Myocyte (in vitro differentiated cells): ENCODE measurements at places on chromosomes 1 and 21. TPM values are rescaled to one million over a fixed set of nuclear protein-coding genes. Genes with fewer than 3 reads are reported as not detected.

Gene COL8A2
- total RNA-seq: 3.2 and 3.9 TPM in 2 replicates

DNA sequence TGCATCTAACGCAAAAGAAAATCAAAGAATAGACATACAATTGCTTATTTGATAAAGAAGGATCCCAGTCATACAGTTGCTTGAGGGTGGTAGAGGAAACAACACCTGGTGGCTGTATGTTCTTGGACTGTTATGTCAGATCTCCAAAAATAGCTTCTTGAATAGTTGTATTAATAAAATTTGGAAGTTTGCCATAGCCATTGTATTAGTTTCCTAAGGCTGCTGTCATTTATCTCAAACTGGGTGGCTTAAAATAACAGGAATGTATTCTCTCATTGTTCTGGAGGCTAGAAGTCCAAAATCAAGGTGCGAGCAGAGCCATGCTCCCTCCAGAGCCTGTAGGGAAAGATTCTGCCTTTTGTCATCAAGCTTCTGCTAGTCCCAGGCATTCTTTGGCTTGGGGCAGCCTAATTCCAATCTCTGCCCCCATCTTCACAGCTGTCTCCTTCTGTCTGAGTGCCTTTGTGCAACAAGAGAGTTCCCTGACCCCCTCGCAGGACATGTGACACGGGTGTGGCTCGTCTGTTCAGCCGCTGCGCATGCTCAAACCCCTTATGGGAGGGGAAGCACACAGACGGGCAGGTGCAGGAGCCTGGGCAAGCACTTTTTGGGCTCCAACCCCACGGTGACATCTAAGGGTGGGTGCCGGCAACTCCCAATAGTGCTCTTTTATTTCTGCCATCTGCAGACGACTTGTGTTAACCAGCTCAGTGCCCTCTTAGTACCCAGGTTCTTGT lies 21.7 kb upstream of the GRIK1 start:
- DNase-seq: peak; percentile 6

DNA sequence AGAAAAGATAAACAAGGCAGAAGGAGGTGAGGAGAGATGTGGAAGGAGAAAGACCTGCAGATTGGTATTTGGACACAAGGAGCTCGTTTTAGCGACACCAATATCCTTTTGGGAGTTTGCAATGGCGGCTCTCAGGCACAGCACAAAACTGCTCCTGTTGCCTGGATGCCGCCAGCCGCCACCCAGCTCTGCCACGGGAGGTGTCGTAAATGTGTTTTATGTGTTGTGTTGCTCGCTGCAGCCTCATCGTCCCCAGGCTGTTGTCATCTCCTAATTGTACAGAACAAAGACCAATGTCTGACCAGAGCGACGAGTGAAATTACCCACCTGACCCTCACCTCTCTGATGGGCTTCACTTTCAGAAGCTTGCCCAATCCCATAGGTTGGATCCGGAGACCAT lies 96.6 kb upstream of the ZNF281 start:
- DNase-seq: no peak

Gene LCE1C
- total RNA-seq: not detected in 2 replicates

DNA sequence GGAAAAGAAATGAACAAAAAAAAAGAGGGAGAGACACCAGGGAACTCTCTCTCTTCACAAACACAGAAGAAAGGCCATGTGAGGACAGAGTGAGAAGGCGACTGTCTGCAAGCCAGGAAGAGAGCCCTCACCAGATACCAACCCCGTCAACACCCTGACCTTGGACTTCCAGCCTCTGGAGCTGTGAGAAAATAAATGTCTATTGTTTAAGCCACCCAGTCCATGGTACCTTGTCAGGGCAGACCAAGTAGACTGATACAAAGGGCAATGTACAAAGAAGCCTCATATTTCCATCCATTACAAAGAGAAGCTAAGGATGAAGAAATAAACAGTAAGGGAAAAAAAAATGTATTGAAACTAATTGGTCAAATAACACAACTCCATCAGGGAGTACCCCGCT lies 146.6 kb downstream of the ZNF281 start:
- DNase-seq: no peak

GRCh38 chr1:65792669-65793358 lies at the start of gene PDE4B:
Gene PDE4B, plus strand, starts transcription at chr1:65792895.
- DNase-seq: peak; percentile 65

DNA sequence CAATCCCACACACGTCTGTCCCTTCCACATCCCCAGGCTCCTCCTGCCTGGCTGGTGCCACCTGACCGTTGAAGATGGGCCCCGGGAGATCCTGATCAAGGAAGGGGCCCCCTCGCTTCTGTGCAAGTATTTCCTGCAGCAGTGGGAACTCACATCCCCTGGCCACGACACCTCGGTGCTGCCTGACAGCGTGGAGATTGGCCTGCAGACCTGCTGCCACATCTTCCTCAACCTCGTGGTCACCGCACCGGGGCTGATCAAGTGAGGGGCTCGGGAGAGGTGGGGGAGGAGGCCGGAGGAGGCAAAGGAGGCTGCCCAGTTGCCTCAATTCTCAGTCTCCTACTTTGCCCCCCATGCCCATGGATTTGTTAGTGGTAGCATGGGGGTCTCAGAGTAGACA lies 5.6 kb downstream of the NCDN start:
- no peak for DNase-seq

- DNase-seq: no peak
Measured at GRCh38 chr1:32073299-32074229, 825 bp downstream of the TMEM39B start.

Gene OR10Z1
- not detected in 2 replicates for total RNA-seq

Gene FCMR
- total RNA-seq: not detected in 2 replicates

Gene VWA1
- total RNA-seq: 0.52 and 1.0 TPM in 2 replicates

- DNase-seq: no peak
Measured at GRCh38 chr1:149979245-149979971, 31.1 kb downstream of the OTUD7B start.

DNA sequence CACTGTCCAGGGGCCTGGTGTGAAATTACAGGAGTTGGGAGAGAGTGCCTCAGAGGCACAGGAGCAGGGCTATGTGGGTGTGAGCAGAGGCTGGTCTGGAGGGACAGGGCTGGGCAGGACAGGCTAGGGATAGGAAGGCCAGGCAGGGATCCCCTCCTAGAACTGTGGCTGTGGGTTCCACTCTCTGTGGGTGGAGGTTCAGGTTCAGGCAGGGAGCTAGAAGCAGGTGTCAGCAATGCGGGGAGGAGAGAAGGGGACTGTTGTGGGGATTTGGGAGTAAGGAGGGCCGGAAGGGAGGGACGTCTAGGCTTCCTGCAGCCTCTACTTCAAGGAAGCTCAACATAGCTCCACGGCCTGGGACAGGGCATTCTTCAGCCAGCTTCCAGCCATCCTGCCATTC lies 8.3 kb upstream of the GPR61 start:
- no peak for DNase-seq

DNA sequence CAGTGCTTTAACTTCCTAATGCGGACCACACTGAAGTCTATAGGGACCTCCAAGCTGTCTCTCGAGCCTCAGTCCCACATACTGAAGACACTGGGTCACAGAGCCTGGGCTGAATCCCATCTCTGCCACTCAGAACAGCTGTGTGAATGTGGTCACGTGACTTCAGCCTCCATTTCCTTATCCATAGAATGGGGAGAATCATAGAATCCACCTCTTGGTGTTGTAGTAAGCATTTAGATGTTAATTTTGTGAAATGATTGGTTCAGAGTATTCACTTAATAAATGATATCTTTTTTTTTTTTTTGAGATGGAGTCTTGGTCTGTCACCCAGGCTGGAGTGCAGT lies 41.2 kb upstream of the LYST start:
- DNase-seq: no peak

GRCh38 chr1:41975850-41976569 lies 57.3 kb upstream of the HIVEP3 start:
- no peak for DNase-seq

- DNase-seq: peak; percentile 76
Measured at GRCh38 chr1:904310-904950, 19.3 kb upstream of the SAMD11 start.

Gene LORICRIN
- total RNA-seq: not detected in 2 replicates

DNA sequence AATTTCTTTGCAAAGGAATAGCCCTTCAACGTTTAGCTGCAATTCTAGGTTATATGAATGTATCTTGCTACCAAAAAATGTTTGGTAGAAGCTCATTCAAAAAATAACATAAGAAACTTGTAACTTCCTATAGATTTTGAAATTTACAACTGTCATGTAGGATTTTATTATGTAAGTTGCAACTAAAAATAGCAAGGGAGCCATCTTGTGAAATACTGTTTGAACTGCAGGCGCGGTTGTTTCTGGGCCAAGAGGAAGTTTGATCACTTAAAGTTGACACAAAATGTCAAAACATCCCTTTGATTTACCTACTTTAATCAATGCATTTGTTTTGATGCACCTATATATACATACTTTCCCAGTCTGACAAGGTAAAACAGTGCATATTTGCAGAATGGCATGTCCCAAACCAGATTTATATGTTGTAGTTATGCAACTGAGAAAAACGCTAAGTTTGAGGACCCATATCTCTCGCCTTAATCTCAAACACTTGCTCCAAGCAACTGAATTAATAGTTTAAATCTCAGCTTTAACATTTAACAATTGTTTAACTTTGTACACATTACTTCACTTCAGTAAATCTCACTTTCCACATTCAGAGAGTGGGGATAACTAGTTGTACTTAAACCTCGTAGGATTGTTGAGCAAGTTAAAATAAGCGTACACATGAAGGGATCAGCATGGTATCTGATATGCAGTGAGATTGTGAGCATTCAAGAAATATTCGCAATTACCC lies 63.9 kb downstream of the KCNK2 start:
- DNase-seq: peak; percentile 18

DNA sequence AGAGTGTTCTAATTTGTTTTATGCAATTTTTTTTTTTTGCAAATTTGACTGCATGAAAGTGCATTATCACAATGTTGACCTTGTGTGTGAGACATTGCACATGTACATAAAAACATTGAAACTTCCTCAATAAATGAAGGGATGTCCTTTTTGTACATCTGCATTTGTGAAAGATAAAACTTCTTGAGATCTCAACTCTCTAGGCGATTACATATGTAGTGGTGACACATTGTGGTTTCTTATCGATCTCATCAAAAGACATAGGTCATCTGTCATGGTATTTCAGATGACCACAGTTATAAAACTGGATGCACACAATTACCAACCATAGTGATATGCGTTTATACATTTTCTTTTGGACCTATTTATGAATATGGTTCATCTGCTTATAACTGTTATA lies 35.6 kb upstream of the C21orf91 start:
- no peak for DNase-seq

GRCh38 chr1:55860798-55861519 lies 645.8 kb upstream of the USP24 start:
- DNase-seq: no peak

- DNase-seq: no peak
Measured at GRCh38 chr1:51728611-51729155, 111.8 kb downstream of the OSBPL9 start.

GRCh38 chr1:199979071-199979470 lies 48.4 kb upstream of the NR5A2 start:
- DNase-seq: no peak

DNA sequence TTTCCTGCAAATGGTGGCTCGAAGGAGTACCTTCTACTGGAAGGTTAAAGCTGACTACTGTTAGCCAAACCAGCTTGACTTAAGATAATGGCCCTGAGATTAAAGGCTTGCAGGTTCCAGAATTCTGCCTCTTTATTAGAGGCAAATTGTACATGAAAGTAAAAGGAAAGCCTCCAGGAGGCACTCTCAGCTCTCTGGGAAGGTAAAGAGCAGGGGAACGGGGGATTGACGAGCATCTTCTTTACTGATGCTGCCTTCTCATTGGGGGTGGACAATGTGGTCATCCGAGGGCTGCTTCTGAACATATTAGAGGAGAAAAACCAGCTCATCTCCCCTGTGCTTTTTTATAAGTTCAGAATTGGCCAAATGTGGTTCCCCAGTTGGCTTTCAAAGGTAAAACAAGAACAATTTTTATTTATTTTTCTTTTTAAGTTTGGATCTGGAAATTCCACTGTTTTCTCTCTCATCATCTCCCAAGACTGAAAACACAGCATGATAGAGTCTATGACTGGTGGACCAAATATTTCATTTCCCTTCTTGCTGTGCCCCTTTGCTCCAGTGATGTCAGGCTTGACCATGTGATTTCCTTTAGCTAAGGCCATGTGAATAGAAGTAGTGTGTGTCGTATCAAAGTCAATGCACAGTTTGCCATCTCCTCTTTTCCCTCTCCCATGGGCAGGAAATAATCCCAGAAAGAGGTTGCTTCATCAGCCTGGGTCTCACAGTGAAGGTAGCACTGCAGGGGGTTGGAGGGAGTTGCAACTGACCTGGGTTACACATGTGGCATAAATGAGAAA lies 292.7 kb downstream of the PRDM2 start:
- no peak for DNase-seq

Gene C4BPB
- not detected in 2 replicates for total RNA-seq

- no peak for DNase-seq
Measured at GRCh38 chr1:72111662-72112061, 170.7 kb downstream of the NEGR1 start.

Gene GPN2
- total RNA-seq: 12.0 and 14.2 TPM in 2 replicates

GRCh38 chr1:200035956-200036618 lies 8.6 kb downstream of the NR5A2 start:
- DNase-seq: no peak

- DNase-seq: no peak
Measured at GRCh38 chr1:43540653-43541071, 10.0 kb downstream of the PTPRF start.

DNA sequence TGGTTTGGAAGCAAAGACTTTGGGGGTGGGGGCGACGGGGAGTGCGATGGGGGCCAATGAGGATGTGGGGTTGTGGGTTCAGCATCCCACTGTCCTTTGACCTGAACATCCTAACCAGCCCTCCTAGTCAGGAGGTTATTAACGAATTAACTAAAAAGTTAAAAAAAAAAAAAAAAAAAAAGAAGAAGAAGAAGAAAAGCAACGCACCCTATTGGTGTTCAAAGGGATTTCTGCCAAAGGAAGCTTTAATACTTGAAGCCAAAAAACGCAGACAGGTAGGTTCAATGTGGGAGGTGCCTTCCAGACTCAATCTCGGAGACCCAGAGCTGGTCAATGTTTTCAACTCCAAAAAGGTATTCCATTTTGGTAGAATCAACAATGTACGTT lies 2.2 kb downstream of the CLIC6 start:
- DNase-seq: no peak

DNA sequence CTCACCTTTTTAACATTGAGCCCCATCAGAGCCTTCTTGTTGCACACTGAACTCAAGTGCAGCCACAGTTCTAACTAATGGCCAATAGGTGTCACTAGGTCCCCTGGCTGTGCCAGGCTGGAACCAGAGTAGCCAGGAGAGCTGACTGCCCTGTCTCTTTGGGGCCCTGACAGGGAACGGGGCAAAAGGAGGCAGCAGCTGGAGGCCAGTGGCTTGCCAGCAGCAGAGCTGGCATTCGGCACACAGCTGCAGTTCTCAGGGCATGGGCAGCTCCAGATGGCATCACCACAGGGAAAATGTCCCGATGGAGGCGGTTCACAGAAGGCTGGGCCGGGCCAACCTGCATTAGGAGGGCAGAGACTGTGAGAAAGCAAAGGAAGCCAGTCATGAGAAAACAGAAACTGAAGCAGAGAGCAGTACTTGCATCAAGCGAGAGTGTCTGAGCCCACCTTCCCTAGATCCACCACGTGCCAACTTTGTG lies 188.6 kb downstream of the FCRL5 start:
- DNase-seq: peak; percentile 59

Gene CYP4B1
- total RNA-seq: not detected in 2 replicates
